Cerebellar nuclear complex (tissue), 1 donor: ENCODE measurements at places on chromosomes 4 and X.

GRCh38 chr4:11469650-11470437 is 41.1 kb upstream of the HS3ST1 start:
- no peak for DNase-seq

DNA sequence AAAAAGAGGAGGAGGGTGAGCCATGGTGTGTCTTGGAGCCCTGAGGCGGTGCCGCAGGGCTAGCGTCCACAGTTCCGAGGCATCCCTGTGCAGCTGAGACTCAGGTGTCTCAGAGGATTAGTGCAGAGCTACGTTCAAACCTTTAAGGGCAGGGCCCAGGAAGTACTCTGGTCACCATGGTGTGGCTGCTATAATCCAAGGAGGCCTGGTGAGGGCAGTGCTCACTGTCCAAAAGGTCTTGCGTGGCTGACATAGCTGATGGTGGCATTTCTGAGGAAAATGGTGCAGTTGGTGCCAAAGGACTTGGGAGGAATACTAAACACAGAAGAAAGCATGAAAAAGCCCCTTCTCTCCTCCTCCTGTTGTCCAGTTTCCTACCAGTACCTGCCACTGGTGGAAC is 146.9 kb downstream of the DCHS2 start:
- no peak for DNase-seq

GRCh38 chrX:12352922-12353321 is 214.6 kb downstream of the FRMPD4 start:
- DNase-seq, result no peak

- DNase-seq, result no peak
These were observed 153.7 kb upstream of the FGF13 start for GRCh38 chrX:138865093-138865649.

- no peak for DNase-seq
These were observed 104.2 kb upstream of the TLR2 start for GRCh38 chr4:153579872-153580271.

DNA sequence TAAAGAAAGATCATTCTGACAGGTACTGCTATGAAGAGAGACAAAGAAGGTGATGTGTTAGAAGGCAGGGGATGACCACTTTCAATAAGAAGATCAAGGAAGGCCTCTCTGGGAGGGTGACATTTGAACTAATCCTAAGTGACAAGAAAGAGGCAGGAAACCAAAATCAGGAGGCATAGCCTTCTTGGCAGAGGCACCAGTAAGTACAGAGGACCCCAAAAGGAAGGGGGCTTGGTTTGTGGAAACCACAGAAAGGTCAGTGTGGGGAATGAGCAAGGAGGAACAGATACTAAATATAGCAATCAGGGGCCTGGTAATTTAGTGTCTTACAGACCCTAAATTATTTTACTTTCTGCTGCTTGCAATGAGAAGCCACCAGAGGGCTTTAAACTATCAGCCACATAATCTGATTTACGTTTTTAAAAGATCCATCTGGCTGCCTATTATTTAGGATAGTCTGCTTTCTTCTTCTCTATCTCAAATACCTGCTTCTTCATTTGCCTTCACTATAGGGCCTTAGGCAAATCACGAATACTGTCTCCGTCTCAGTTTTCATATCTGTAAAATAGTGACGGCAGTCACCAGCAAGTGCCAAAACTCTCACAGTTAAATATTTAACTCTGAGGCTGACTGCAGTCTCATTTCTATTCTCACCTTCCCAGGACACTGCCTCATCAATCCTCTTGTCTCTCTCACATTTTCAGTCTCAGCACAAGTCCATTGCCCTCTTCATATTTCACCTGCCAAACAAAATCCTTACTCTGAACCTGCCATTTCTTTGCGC is 16.7 kb downstream of the NR3C2 start:
- no peak for DNase-seq

GRCh38 chr4:174156239-174156826 is 127.1 kb downstream of the FBXO8 start:
- DNase-seq, result no peak

DNA sequence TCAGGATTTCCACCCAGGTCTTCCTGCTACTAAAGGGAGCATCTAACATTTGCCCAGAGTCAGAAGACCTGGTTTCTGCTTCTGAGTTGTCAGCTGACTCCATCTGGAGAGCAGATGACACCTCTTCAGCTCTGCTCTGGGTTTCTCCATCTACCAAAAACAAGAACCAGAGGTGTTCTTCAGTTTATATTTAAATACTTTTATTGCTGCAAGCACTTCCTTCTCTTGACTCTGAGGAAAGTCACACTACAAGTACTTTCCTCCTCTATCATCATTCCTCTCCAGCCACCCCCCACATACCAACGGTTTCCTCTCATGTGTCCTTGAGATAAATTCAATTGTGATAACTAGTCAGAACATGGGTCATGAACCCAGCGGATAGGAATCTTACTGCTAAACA is 88.4 kb downstream of the PPP3CA start:
- no peak for DNase-seq

- DNase-seq, result no peak
These were observed 41.0 kb downstream of the TXLNG start for GRCh38 chrX:16827225-16827624.

GRCh38 chrX:46967547-46967946 is 55.3 kb downstream of the JADE3 start:
- no peak for DNase-seq

DNA sequence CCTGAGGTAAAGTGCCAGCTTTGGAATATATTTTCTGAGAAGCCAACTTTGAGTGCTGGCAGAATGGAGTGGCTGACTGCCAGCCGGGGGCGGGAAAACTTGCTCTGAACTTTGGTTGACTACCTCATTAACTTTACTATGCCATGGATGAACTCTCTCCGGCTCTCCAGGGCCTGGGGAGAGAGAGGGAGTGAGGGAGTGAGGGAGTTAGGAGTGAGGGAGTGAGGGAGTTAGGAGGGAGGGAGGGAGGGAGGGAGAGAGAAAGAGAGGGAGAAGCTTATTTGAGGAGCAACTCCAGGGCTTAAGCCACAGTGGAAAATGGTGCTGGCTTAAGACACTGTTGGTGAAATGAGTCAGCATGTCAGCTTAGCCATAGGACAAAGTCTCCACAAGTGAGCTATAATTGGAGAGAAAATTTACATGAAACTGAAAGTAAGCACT is 280.9 kb upstream of the RPS6KA3 start:
- no peak for DNase-seq

- no peak for DNase-seq
These were observed 84.0 kb downstream of the PHKA2 start for GRCh38 chrX:18899796-18900380.

DNA sequence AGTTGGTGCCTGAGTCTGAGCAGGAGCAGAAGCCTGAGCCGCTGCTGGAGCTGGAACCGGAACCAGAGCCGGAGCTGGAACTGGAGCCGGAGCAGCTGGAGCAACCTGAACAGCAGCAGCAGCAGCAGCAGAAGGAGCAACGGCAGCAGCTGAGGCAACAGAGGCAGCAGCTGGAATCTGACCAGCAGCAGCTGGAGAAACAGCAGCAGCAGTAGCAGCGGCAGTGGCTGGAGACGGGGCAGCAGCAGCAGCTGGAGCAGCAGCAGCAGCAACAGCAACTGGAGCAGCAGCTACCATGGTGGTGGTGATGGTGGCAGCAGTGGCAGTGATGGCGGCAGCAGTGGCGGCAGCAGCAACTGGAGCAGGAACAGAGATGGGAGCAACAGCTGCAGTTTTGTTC is 61.5 kb downstream of the AMOT start:
- no peak for DNase-seq

DNA sequence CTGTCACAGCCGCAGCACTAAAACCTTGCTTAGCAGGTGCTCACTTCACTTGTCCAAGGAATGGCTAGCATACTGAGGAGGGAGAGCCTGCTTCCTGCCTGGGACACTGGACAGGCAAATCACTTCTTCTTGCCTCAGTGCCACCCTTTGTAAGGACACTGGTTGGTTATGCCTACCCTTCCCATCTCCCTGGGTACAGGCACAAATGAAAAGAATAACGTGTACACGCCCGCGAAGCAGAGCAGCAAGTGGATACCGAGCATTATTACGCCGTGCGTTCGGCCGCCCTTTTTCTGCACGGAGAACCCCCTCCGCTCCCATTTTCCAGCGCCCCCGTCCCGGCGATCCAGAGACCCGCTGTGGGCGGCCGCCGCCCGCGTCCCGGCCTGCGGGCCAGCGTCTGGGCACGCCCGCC is 338 bp upstream of the KLHL2 start:
- peak; percentile 14 for DNase-seq
